ENCODE measurements at places on chromosomes 11 and 22. TPM values are rescaled to one million over a fixed set of nuclear protein-coding genes. Genes with fewer than 3 reads are reported as not detected.

The PVALB gene
- not detected for total RNA-seq

The OLFML1 gene
- total RNA-seq = not detected

The OR4A16 gene
- not detected for total RNA-seq

The RAPSN gene
- 0.62 TPM for total RNA-seq

The P4HA3 gene
- total RNA-seq = not detected

The PIWIL4 gene
- 0.35 TPM for total RNA-seq

The GPR83 gene
- 0.11 TPM for total RNA-seq

The MS4A3 gene
- total RNA-seq = not detected

The GLYAT gene
- total RNA-seq = not detected

The RIMBP3C gene
- total RNA-seq = 0.33 TPM

The CRYBA4 gene
- not detected for total RNA-seq

The SOX10 gene
- not detected for total RNA-seq

The SLC5A12 gene
- total RNA-seq = not detected

The ARFIP2 gene
- total RNA-seq = 47.1 TPM

The OR8B12 gene
- not detected for total RNA-seq

The RAG2 gene
- total RNA-seq = not detected

The PANX3 gene
- not detected for total RNA-seq

The FIBIN gene
- total RNA-seq = not detected

The UPK3A gene
- total RNA-seq = not detected

All from activated naive CD4-positive, alpha-beta T cell treated with anti-CD3 and anti-CD28 coated beads, Interleukin-2, amount 50 U/mL, for 72 hours (primary cell).